ENCODE measurements at places on chromosomes 12 and 14. TPM values are rescaled to one million over a fixed set of nuclear protein-coding genes. Genes with fewer than 3 reads are reported as not detected.
A peak's percentile ranks its signal among the peaks of the same experiment; 100 is the strongest.

DACT1 gene
- total RNA-seq: 0.49 TPM

SIRT4 gene
- total RNA-seq: 1.5 TPM

P2RX2 gene
- not detected for total RNA-seq

RASSF9 gene
- not detected for total RNA-seq

CYP27B1 gene
- 18.4 TPM for total RNA-seq

PMCH gene
- total RNA-seq: 0.30 TPM

DNA sequence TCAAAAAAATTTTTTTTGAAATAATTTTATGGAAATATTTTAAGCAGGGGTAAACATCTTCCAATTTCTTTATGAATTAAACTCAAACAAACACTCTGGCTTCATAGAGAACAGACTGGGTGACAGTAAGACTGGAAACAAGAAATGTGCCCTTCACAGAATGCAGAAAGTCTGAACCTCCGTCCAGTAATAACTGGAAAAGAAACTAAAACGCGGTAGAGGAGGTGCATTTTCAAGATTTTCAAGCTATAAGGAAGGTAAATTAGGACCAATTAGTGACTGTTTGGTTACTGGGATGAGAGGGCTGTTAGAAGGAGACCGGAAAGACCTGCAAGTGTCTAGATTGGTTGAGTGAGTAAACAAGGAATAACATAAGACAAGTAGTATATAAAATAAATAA lies 245.7 kb downstream of the CEP128 start:
- no peak for DNase-seq

GRCh38 chr12:13362260-13362841 lies 165.8 kb downstream of the EMP1 start:
- no peak for DNase-seq

- DNase-seq: no peak
Observed at GRCh38 chr12:107393043-107393717, 292.4 kb upstream of the PWP1 start.

DNA sequence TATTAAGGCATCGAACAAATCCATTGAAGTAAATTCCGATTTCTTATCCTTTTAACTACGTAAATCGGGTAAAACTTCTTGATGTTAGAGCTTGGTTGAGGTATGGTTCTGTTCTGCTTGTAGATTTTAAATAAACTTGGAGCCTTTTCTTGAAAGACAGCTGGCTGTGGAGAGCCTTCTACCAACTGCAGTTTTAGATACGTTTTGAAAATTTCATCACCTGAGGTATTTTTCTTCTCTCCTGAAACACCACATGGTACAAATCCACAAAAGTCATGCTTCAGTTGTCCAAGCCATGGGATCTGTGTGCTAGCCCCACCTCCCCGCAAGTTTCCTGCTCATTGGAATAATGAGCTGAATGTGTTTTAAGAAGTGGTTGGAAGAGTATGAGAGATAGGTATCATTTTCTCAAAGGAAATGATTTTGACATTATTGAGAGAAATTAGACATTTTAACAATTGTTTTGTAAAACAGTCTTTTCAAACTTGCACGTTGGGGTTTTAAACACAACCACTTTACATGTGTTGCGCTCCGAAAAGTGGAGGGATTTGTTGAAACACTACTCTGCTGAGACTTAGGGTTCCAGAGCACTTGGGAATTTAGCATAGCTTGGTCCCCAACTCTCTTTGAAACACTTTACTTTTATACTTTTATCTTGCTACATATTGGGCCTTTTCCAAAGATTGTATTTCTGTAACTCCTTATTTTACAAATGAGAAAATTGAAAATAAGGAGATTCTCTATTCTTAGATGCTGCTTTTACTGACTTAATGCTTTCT lies 1.4 kb downstream of the PPM1A start:
- DNase-seq: no peak

- DNase-seq: no peak
Observed at GRCh38 chr12:9124383-9125031, 8.8 kb upstream of the A2M start.

GRCh38 chr12:122480753-122481152 lies 20.0 kb downstream of the ZCCHC8 start:
- no peak for DNase-seq

- DNase-seq: peak; percentile 12
Observed at GRCh38 chr12:122527478-122527944, 462 bp downstream of the KNTC1 start.

- no peak for DNase-seq
Observed at GRCh38 chr14:61438860-61439765, 117.7 kb downstream of the PRKCH start.

DNA sequence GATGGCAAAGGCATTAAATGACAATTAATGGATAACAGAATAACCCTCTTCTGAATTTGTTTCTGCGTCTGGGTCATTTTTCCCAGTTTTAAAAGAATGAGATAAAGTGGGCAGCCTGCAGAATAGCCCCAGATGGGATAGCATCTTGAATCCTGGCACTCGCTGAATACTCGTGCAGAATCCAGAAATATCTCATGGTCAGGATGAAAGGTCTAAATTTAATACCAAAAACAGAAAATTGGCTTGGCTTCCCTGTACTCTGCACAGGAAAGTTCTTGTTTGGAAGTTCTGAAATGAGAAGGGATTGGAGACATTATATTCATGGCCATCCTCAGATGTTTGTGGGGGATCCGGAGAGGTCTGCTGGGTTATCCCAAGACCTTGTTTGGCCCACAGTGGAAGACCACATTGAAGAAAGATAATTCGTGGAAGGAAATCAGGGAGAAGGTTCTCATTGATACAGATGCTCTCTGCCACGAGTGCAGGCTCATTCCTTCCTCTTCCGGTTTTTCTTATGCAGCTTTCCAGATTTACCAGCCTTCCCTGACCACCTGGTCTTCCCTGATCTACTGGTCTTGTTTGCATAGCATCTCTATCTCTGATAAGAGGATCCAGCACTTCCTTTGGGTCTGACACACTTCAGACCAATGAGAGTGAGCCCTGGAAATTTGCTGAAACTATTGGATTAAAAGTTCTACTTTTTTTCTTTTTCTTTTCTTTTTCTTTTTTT lies 6.0 kb upstream of the IFT81 start:
- no peak for DNase-seq

DNA sequence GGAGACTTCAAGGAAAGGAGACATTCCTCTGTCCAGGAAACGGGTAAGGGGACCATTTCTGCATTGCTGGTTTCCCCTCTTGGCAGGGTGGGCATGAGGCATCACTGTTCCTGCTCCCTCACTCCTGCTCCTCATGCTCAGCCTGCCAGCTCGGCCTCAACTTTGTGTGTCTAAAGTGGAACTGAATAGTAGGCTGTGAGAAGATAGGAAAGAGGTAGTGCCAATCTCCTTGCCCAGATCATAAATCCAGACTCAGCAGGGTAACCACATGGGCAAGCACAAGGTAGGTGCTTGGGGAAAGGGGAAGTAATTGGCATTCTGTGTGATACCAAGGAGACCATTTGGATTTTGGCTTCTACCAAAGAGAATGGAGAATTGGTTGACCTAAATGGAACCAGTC lies 2.6 kb downstream of the LTB4R start:
- no peak for DNase-seq

DNA sequence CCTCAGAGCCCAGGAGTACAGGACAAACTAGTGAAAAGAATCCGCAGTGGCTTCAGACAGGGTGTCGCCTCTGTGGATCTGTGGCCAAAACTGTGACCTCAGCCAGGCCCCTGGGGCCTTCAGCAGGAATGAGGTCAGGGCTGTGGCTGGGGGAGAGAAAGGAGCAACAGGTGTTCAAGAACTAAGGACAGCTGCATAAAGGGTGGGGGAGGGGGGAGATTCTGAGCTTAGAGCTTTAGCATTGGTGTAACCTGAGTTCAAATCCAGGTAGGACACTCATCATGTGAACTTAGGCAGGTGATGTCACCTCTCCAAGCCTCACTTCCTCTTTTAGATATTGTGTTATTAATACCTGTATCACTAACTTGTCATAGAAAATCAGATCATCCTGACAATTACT lies 40.9 kb upstream of the CORO1C start:
- no peak for DNase-seq

DNA sequence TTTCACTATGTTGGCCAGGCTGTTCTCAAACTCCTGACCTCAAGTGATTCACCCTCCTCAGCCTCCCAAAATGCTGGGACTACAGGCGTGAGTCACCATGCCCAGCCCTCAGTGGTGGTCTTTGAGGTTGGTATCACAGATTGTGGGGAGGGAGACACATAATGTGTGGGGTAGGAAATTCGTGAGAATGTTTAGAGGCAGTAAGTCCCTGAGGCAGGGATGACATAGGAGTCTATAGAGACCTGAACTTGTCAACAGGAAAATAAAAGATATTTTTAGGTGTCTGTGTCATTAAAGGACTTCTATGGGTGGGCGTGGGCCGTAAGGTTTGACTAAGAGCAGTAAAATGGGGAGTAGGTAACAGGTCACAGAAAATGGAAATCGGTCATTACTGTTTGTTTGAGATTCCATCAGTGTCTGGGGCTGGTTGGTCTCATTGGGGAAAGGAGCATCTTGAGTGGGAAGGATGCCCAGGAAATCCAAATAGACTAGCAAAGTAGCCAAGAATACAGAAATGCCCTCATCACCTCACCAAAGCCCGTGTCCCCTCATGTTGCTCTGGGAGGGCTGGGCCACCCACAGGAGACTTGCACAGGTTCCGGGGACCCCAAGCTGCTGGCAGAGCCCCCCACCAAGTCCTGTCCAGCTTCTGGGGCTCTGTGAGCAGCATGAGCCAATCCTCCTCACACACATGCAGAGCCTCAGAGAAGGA lies 63.6 kb upstream of the BCL2L14 start:
- peak; percentile 65 for DNase-seq

GRCh38 chr14:101965770-101966722 lies 1.7 kb downstream of the DYNC1H1 start:
- no peak for DNase-seq

GRCh38 chr12:46675736-46676135 lies 150.1 kb downstream of the SLC38A4 start:
- DNase-seq: no peak

- DNase-seq: peak; percentile 40
Observed at GRCh38 chr14:69635981-69636639, 24.7 kb downstream of the SUSD6 start.
